ENCODE measurements at places on chromosomes 11 and 22.

DNA sequence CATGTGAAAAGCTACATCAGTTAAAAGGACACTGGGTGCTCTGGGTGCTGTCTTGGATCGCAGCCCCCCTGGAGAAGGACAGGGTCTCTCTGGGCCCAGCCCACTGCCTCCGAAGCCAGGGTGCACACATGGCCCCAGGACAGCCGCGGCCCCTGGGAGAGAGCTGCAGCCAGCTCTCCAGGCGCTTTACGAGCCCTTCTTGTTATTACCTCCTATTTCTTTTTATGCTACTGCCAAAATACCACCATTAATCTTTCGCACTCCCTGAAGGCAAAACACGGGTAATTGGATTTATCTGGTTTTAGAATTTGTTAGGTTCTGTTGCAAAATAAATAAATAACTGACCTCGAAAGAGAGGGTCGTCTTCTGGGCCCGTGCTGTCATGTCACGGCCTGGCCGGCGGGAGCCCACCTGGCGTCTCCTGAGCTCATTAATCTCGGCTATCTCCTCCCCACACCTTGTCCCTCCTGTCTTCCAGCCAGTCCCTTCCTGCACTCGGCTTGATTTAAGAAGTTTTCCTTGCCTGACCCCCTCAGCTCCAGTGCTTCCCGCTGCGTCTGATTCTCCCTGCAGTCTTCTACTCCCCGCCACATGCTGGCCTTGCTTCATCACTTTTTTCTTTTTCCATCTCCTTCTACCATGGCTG lies 611.7 kb downstream of the OPCML start:
- DNase-seq: no peak

DNA sequence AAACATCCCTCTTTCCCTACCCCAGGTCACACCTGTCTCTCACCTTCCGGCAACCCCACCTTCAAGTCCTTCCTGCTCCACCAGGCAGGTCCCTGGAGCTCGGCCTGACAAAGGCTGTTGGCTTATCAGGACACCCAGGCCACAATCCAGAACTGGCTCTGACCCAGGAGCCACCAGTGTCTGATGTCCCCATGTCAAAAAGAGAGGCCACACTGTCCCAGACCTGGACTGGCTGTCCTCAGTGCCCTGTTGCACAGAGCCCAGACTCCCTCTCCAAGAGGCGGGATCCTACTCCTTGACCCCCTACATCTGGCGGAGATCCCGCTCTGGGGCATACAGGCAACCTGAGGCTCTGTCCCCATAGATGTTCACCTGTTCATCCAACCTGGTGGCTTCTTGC lies 116.0 kb downstream of the MN1 start:
- no peak for DNase-seq

- no peak for DNase-seq
Observed at GRCh38 chr22:16781074-16781763, 44.0 kb downstream of the XKR3 start.

DNA sequence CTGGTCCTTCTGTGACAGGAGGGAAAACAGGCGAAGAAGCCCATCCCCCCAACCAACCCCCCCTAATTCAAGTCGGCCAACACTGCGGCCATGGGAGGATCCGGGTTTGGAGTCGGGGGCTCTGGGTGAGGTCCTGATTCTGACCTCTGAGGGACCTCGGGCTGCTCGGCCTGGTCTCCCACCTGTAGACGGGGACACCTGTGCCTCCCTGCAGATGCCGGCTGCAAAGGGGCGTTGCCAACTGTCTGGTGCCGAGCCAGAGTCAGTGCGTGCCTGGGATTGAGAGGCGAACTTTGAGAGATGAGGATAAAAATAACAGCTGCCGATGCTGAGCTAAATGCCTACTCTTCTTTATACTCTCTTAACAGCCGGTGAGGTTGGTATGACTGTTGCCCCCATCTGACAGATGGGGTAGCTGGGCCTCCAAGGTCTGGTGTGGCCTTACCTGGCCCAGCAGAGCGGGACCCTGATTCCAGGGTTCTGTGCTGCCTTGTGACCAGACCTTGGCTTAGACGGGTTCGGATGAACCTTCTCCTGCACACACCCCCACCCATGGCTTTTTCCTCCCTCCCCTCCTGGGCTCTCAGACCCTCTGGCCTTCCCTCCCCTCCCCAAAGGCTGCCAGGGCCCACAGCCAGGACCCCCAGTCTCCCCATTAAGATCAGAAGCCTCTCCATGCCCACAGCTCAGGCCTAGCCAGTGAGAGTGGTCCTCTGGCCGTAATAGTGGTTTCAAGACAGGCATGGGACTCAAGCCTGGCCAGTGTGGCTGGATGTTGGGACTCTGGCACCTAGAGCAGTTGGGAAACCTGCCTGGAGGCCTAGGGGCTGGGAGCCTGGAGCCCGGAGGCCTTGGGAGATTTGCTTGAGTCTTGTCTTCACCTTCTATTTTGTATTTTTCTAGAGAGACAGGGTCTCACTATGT lies 41.7 kb downstream of the KCNJ4 start:
- DNase-seq: no peak

- DNase-seq: no peak
Observed at GRCh38 chr11:122692444-122692843, 36.9 kb downstream of the UBASH3B start.

DNA sequence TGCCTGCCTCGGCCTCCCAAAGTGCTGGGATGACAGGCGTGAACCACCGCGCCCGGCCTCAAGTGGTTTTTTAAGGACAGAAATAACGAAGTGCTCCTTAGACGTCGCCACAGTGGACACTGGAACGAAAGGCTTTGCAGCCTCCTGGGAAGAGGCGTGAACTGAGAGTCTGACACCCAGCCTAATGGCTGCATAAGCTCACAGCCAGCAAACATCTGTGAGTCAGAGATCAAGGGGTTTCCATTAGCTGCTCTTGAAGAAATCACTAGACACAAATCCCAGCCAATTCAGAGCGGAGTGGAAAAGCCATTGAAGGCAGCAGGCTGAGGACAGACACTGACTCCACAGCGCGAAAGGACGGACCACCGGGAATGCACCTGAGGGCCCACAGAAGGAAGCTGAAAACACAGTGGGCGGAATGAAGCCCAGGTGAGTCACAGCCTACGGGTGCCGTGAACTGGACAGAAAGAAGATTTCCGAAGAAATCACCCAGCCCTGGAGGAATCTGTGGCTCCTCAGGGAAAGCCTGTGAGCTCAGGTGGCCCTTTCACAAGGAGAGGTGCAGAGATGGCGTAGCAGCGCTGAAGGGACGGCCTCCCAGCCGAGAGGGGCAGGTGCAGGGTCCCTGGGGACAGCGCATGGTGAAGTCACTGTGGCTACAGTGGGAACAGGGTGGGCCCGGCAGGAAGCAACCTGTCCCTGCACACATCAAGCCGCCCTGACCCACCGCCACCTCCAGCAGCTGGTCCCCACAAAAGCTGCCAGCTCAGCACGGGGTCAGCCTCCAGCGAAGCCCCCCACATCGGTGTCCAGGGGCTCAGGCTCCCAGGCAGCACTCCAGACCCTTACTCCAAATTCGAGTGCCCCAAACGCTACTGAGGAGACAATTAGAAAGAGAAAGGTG lies 11.6 kb downstream of the LMNTD2 start:
- no peak for DNase-seq

DNA sequence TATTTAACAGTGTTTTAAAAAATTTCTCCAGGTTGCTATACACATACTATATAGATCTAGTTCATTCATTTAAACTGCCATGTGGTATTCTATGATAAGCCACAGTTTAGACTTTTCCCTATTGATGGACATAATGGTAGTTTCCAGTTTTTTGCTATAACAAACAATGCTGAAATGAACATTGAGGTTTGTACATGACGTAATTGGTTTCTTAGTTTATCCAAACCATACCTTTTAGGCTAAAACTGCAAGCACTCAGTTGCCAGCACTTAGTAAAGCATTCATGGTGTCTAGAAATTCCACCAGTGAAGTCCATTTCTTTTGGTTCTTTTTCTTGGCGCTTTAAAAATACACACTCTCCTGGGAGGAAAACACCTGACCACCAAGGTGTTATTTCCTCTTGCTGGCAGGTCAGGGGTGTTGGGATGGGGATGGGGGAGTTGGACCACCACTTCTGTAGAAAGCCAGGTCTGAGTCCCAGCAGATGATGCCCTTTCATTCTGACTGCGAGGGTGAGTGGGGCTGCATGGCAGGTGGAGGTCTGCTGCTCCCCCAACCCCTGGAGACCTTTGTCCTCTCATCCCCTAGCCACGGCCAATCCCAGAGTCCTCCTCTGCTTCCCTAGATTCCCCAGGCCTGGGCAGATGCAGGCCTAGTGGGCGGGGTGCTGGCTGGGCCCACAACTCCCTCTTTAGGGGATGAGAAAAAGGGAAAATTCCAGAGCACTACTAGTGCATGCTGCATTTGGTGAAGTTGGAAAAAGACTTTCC lies 41.1 kb downstream of the C11orf91 start:
- DNase-seq: no peak

GRCh38 chr22:43110927-43111623 lies 525 bp downstream of the BIK start:
- no peak for DNase-seq

DNA sequence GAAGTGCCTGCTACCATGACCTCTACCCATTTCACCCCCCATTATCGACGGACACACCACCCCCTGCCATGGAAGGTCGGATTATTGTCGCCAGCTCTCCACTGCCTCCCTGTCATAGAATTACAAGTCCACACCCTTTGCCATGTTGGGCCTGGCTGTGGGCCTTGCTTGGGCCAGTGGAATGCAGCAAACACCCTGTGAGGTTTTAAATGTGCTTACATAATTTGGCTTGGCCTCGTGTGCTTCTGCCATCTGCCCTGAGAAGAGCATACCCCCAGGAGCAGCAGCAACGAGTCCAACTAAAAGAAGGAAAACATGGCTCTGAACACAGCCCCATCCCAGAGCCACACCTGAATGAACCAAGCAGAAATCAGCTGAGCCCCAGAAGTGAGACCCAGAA lies 94.1 kb upstream of the PRDM11 start:
- no peak for DNase-seq

GRCh38 chr11:12464303-12464702 lies 86.9 kb downstream of the PARVA start:
- DNase-seq: no peak

GRCh38 chr11:104028476-104029263 lies 7.8 kb upstream of the DDI1 start:
- DNase-seq: no peak

DNA sequence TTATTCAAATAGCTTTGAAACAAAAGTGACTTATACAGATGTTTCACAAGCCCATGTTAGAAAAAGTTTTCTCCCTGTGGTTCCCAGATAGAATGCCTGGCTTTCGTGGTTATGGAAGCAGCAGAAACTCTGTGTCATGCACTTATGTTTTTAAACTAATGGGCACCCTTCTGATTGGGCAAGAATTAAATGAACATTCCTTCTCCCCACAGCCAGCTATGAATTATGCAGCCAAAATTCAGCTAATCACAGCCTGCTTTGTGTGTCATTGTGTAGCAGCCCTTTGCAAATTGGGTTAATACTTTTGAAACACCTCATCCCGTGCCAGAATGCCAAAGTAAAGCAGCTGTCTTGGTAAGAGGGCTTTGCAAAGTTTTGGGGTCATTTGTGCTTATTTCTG lies 46.9 kb downstream of the PANX1 start:
- DNase-seq: no peak

- DNase-seq: no peak
Observed at GRCh38 chr22:45529971-45530575, 27.4 kb downstream of the FBLN1 start.

GRCh38 chr22:44291674-44292360 lies 20.9 kb downstream of the SHISAL1 start:
- peak; percentile 12 for DNase-seq

- DNase-seq: no peak
Observed at GRCh38 chr11:2742611-2743426, 43.0 kb upstream of the KCNQ1OT1 start.

DNA sequence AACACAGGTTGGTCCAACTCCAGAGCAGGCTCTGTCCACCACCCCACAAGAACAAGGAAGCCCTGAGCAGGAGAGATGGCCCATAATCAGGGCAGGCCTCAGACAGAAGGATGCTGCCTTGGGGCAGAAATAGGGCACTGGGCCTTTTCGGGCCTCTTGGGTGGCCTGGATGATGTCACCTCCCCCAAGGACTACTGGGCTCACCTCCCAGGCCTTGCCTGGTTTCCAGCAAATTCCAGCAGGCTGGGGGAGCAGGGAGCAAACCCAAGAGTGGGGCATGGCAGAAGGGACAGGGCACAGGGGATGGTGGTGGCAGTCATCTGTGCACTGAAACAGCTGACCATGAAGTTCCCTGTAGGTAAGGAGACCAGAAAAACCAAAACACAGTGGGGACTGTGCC lies 5.3 kb upstream of the NAA40 start:
- DNase-seq: no peak

- DNase-seq: no peak
Observed at GRCh38 chr22:28297504-28297903, 378.4 kb upstream of the PITPNB start.

DNA sequence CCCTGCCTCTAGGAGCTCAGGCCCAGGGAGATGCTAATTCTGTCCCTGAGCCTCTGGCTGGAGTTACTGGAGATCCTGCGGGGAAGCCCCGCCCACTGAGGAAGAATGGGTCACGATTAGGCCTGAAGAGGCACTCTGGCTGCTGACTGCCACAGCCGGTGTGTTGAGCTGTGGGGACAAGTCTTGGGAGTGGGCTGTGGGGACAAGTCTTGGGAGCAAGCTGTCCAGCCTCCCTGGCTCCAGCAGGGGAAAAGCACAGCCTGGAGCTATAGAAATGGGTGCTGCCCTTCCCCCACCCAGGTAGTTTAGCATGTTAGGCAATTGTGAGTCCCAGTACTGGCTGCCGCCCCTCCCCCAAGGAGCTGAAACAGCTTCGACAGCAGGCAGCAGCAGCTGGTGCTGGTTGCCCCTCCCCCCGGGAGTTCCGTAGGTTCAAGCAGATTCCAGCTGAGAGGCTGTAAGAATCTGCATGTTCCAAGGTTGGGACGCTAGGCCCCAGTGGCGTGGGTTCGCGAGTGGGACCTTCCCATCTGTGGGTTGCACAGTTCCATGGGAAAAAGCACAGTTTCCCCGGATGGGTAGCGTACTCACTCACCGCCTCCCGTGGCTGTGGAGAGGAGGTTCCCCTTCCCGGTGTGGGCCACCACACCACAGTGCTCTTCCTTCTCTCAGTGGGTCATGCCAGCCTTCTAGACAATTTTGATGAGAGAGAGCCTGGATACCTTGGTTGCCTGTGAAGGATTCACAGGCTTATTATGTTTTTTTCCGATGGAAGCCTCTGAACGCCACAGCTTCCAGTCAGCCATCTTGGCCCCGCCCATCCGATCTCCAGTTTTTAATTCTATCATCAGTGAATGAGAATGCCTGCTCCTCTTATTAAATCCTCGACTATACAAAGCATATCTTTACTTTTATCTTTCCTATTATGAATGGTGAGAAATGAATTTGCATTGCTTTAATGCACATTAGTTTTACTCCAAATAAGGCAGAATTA lies 61.5 kb downstream of the MSANTD4 start:
- DNase-seq: peak; percentile 57

All from iPS DF 19.7 (cell line).